T-cell (primary cell): ENCODE measurements at places on chromosomes 1 and 21. TPM values are rescaled to one million over a fixed set of nuclear protein-coding genes. Genes with fewer than 3 reads are reported as not detected.

DNA sequence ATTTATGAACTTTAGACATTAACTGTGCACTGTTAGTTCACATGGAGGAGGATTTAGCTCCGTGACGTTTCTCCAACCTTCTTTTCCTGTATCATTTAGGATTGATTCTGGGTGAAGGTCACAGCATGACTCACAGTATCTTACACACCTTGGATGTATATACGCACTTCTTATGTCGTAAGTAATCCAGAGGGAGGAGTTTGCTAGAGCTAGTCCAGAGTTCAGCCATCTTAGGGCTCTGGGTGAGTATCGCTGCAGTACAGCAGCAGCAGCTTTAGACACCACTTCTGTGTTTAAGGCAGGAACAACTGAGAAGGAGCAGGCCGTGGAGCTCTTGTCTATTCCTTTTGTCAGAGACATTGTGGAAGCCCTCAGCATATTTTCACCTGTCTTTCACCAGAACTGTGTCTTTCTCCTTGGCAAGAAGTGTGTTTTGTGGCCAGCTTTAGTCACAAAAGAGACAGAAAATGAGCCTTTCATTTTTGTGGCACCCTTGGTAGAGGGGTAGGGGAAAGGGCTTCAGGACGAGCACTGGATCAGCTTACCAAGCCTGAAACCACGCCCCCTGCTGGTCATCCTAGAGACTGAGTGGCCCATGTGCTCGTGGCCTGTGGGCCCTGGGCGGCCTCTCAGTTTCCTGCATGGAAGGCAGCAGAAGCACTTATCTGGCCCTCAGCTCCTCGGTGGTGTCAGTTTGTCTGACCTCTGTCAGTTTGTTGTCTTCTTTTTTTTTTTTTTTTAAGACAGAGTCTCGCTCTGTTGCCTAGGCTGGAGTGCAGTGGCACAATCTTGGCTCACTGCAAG lies 64.0 kb downstream of the ADARB1 start:
- no peaks in the 10 kb centered on the region for H3K4me1 ChIP-seq
- H3K4me3 ChIP-seq: no peak overlapping the region
- peak; percentile 57 for DNase-seq

- no peak overlapping the region for H3K4me3 ChIP-seq
- peaks cover 1% of the 10 kb centered on the region for H3K27me3 ChIP-seq
- H3K36me3 ChIP-seq: no peaks in the 10 kb centered on the region
- H3K4me1 ChIP-seq: no peaks in the 10 kb centered on the region
- H3K27ac ChIP-seq: no peak overlapping the region
Measured at GRCh38 chr21:31236528-31236927, 107.5 kb downstream of the TIAM1 start.

DNA sequence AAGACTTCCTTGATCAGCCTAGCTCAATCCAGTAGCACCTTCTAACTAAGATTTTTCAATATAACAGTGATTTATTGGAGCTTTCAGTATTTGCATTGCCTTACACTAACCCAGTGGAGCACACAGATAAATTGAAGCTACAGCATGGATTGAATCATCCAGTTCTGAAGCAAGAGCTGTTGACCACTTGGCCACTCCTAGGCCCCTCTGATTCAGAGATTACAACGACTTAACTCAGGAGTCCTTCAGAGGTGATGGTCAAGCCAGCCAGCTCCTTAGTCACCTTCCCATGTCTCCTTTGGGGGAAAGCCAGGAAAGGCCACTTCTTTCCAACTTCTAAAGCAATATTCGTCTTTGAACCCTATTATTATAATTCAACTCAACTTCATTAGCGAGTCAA lies 151.8 kb downstream of the TENT5C start:
- H3K27me3 ChIP-seq: peaks cover 24% of the 10 kb centered on the region
- no peak overlapping the region for H3K27ac ChIP-seq
- H3K36me3 ChIP-seq: no peaks in the 10 kb centered on the region
- H3K4me1 ChIP-seq: no peaks in the 10 kb centered on the region
- no peak for DNase-seq
- no peak overlapping the region for H3K4me3 ChIP-seq

- no peak overlapping the region for H3K27ac ChIP-seq
- H3K4me3 ChIP-seq: no peak overlapping the region
- no peaks in the 10 kb centered on the region for H3K27me3 ChIP-seq
- H3K4me1 ChIP-seq: no peaks in the 10 kb centered on the region
- no peaks in the 10 kb centered on the region for H3K36me3 ChIP-seq
- no peak for DNase-seq
Measured at GRCh38 chr1:14880456-14881316, 272.9 kb upstream of the TMEM51 start.

DNA sequence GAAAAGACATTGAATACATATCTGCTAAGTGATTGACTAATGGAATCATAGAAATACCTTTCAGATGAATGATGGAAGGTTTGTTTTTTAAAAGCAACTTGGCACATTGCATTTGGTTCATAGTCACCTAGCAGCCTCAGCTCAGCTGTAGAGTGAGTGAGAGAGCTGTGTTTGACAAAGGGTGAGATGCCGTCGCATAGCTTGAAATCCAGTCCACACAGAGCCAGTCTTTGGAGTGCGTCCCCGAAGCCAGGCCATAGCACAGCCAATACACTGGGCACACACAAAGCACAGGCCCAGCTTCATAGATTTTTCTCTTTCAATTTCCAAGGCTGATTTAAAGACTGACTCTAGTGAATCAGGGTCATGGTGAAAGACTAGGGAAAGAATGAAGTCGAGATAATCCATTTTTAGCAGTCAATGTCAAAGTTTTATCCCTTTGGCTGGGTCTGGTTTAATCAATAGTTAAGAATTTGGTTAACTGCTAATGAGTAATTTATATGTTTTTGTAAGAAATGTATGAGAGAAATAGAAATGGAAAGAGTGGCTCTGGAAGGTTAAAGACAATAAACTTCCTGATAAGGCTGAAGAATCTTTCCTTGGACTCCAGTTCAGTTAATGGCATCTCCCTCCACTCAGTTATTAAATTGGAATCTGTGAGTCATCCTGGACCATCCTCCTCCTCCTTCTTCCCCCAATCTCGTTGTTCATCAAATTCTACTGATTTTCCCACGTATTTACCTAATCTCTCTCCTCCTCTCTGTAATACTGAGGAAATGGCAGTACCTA lies 101.2 kb upstream of the IRF2BP2 start:
- no peak for DNase-seq
- no peaks in the 10 kb centered on the region for H3K36me3 ChIP-seq
- no peak overlapping the region for H3K4me3 ChIP-seq
- no peak overlapping the region for H3K27ac ChIP-seq
- H3K4me1 ChIP-seq: peaks cover 2% of the 10 kb centered on the region

- H3K27ac ChIP-seq: no peak overlapping the region
- H3K4me1 ChIP-seq: no peaks in the 10 kb centered on the region
- peaks cover 19% of the 10 kb centered on the region for H3K27me3 ChIP-seq
- H3K36me3 ChIP-seq: no peaks in the 10 kb centered on the region
- no peak overlapping the region for H3K4me3 ChIP-seq
Measured at GRCh38 chr1:15323989-15324868, 77.2 kb downstream of the FHAD1 start.

- peak; percentile 20 for DNase-seq
- no peaks in the 10 kb centered on the region for H3K4me1 ChIP-seq
- no peak overlapping the region for H3K4me3 ChIP-seq
- H3K27me3 ChIP-seq: no peaks in the 10 kb centered on the region
- no peak overlapping the region for H3K27ac ChIP-seq
Measured at GRCh38 chr1:108897865-108898720, 21.3 kb downstream of the GPSM2 start.

DNA sequence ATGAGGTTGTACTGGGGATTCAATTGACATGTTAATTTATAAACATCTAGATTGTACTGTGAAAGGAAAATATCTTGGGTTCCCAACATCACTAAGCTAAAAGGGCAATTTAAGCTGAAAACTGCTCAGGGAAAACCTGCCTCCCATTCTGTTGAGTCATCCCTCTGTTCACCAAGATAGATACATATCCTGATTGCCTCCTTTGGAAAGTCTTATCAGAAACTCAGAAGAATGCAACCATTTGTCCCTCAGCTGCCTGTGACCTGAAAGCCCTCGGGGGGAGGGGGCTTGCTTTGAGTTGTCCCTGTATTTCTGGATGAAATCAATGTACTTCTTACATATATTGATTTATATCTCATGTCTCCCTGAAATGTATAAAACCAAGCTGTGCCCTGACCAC lies 187.0 kb upstream of the ETV3 start:
- no peaks in the 10 kb centered on the region for H3K36me3 ChIP-seq
- H3K4me1 ChIP-seq: no peaks in the 10 kb centered on the region
- H3K27ac ChIP-seq: no peak overlapping the region
- DNase-seq: no peak

DNA sequence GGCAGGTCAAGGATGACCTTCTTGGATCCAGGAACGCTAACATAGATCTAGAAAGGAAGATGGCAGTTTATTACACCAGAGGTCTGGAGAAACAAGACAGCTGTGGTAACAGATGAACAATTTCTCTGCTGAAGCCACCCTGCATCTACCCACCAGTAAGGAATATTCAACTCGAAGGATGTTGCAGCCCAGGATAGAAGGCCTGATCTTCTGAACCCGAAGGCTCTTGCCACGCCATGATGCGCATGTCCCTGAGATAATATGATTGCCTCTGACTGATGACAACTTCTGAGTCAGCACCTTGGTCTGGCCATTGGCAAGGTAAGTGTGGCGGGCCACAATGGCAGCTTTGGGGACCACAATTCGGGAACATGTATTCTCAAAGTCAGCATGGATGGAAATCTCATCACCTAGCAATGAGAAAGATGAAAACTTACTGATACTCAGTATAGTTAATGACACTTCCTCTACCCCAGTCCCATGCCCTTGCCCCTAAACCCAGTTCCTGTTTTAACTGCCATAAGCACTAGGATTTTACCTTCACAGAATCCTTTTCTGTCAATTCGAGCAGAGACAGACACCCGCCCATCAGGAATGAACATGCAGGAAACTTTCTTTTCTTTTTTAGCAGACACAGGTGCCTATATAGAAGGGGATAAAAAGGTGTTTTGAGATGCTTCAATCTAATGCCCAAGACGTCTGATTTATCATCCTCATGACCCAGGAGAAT lies 1.8 kb downstream of the TXNIP start:
- peak overlapping the region; percentile 100 for H3K4me3 ChIP-seq
- H3K27ac ChIP-seq: peak overlapping the region; percentile 82
- H3K4me1 ChIP-seq: peaks cover 37% of the 10 kb centered on the region
- peaks cover 8% of the 10 kb centered on the region for H3K36me3 ChIP-seq
- no peaks in the 10 kb centered on the region for H3K27me3 ChIP-seq

DNA sequence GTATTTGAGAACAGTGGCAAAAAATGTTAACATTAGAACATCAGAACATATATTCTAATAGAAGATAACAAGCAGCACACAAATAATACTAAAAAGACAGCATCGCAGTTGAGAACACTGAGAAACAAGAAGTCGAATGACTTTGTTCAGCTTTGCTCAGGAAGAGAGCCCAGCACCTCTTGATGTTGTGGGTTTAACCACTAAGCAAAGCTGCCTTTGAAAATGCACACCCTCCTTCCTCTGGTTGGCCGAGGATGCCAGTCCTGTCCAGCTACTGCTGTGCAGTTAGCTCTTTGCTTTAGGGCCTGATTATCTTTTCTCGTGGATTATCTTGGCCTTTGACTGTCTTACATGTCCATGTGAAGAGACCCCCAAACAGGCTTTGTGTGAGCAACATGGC lies 60.5 kb downstream of the SPATA46 start:
- H3K27me3 ChIP-seq: peaks cover 15% of the 10 kb centered on the region
- no peak for DNase-seq
- H3K27ac ChIP-seq: no peak overlapping the region
- H3K36me3 ChIP-seq: no peaks in the 10 kb centered on the region
- H3K4me1 ChIP-seq: no peaks in the 10 kb centered on the region

- DNase-seq: peak; percentile 9
- peak overlapping the region; percentile 15 for H3K27ac ChIP-seq
- peak overlapping the region; percentile 63 for H3K4me3 ChIP-seq
- H3K36me3 ChIP-seq: no peaks in the 10 kb centered on the region
Measured at GRCh38 chr1:108560874-108561459, 1.1 kb downstream of the EEIG2 start.

DNA sequence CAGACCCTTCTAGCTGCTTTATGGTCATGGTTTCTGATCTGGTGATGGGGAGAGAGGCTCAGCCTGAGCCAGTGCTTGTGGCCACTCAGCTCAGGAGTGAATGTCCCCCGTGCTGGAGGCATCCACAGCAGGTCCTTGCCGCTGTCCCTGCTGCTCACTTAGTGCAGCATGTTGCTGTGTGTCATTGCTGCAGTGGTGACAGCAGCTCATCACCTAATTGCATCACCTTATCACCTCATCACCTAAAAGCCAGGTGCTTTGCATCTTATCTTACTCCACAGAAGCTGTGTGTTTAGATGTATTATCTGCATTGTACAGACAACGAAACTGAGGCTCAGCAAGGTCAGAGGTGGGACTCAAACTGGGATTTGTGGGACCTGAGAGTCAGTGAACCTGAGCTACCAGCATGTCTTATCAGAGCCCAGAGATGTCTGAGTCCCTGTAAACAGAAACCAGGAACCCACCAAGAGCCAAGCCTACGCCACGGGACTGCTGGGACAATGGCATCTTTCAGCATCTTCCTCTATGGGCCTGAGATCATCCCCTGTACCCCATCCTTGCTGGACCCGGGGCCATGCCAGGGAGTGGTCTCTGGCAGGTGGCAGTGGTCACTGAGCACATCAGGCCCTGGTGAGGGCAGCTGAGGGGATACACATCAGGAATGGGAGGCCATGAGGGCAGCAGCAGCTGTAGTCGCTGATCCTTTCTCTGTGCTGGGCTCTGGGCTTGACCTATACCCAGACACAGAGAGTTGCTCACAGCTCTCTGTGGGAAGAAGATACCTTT lies 6.5 kb downstream of the PODN start:
- no peaks in the 10 kb centered on the region for H3K4me1 ChIP-seq
- H3K27ac ChIP-seq: no peak overlapping the region

- H3K36me3 ChIP-seq: no peaks in the 10 kb centered on the region
- no peaks in the 10 kb centered on the region for H3K27me3 ChIP-seq
- no peak overlapping the region for H3K4me3 ChIP-seq
- H3K4me1 ChIP-seq: no peaks in the 10 kb centered on the region
- no peak overlapping the region for H3K27ac ChIP-seq
Measured at GRCh38 chr1:7863756-7864328, 11.0 kb upstream of the UTS2 start.

- no peak overlapping the region for H3K4me3 ChIP-seq
- no peaks in the 10 kb centered on the region for H3K36me3 ChIP-seq
- no peaks in the 10 kb centered on the region for H3K4me1 ChIP-seq
- no peak for DNase-seq
- H3K27me3 ChIP-seq: no peaks in the 10 kb centered on the region
Measured at GRCh38 chr1:47569681-47570470, 132.0 kb downstream of the FOXD2 start.

DNA sequence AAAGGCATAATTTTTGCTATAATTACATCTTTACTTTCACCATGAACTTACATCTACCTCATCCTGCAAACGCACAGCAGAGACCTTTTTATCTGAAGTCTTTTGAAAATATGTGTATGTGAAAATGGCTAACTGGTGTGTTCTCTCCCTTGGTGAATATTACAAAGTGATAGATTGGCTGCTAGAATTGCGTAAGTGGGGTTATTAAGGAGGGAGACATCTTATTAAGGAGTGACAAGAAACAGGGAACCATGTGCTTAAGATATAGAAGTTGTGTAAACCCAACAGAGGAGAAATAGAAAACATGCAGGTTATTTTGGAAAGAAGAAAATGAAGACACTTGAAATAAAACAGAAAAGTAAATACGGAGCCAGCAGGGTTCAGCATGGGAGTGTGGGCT lies 7.8 kb downstream of the KCNJ15 start:
- peaks cover 3% of the 10 kb centered on the region for H3K27me3 ChIP-seq
- no peak for DNase-seq
- H3K4me3 ChIP-seq: no peak overlapping the region

Gene KANK4
- total RNA-seq: not detected

Gene DNASE2B
- total RNA-seq: not detected

Gene CD2
- 190 TPM for total RNA-seq

Gene FAAH
- total RNA-seq: 8.9 TPM

Gene ITGB3BP
- total RNA-seq: 16.7 TPM
